Right lung (tissue), 10 donors: ENCODE measurements at places on chromosomes 3 and 15. TPM values are rescaled to one million over a fixed set of nuclear protein-coding genes. Genes with fewer than 3 reads are reported as not detected.

- DNase-seq = no peak
Observed at GRCh38 chr3:46574243-46574646, 8.1 kb upstream of the LRRC2 start.

- DNase-seq = no peak
Observed at GRCh38 chr3:194884649-194885315, 199.1 kb downstream of the FAM43A start.

DNA sequence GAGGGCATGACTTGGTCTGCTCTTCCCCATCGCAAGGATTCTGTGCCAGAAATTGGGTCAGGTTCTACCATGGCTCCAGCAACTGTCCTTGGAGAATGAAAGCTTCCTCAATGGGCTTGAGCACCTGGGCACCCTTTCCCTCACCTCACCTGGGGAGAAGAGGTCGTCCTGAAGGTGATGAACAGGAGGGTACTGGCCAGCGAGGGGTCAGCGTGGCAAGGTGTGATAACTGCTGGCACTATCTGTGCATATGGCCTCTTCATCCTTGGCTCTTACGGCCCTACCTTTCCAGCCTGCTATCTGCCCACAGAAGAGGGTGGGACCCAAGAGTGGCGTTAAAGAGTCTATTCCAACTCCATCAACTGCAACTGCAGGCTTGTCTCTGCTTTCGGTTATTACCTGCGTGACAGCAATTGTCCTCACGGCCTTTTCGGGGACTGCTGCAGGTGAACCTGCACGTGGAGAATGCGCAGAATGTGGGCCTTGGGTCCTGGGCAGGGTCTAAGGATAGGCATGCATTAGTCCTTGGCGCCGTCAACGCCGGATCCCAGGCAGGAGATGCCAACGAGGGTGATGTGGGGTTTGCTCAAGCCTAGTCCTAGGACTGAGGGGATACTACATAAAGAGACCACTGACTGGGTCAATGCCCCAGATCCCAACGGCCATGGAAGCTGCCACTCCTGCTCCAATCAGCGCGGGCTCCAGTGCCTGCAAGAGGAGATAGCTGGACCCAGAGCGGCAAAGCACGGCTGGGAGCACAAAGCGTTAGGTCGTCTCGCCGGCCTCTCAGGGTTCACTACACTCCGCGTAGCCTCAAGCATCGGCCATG is 625 bp upstream of the RBM15B start:
- no peak for DNase-seq

- DNase-seq = no peak
Observed at GRCh38 chr15:49530092-49530491, 90.5 kb downstream of the FAM227B start.

GRCh38 chr15:62553911-62554563 is 389.0 kb upstream of the C2CD4B start:
- DNase-seq = no peak

The REC114 gene
- not detected for polyA plus RNA-seq

The IGSF10 gene
- polyA plus RNA-seq = 17.6 TPM
